ENCODE measurements at places on chromosomes 2 and 18.

- peak; percentile 93 for DNase-seq
These were observed 204.3 kb downstream of the SEPTIN10 start for GRCh38 chr2:109409321-109410038.

GRCh38 chr18:9101730-9102507, 580 bp upstream of the NDUFV2 start:
- DNase-seq: peak; percentile 73

GRCh38 chr18:36821681-36822080, 7.1 kb downstream of the TPGS2 start:
- DNase-seq: no peak

GRCh38 chr2:232465061-232465460, 9.1 kb downstream of the ALPI start:
- no peak for DNase-seq

- no peak for DNase-seq
These were observed 50.5 kb downstream of the PAX3 start for GRCh38 chr2:222248256-222248655.

- DNase-seq: no peak
These were observed 46.0 kb downstream of the CELF4 start for GRCh38 chr18:37519510-37520135.

GRCh38 chr2:9297807-9298206, 91.2 kb downstream of the ASAP2 start:
- no peak for DNase-seq

DNA sequence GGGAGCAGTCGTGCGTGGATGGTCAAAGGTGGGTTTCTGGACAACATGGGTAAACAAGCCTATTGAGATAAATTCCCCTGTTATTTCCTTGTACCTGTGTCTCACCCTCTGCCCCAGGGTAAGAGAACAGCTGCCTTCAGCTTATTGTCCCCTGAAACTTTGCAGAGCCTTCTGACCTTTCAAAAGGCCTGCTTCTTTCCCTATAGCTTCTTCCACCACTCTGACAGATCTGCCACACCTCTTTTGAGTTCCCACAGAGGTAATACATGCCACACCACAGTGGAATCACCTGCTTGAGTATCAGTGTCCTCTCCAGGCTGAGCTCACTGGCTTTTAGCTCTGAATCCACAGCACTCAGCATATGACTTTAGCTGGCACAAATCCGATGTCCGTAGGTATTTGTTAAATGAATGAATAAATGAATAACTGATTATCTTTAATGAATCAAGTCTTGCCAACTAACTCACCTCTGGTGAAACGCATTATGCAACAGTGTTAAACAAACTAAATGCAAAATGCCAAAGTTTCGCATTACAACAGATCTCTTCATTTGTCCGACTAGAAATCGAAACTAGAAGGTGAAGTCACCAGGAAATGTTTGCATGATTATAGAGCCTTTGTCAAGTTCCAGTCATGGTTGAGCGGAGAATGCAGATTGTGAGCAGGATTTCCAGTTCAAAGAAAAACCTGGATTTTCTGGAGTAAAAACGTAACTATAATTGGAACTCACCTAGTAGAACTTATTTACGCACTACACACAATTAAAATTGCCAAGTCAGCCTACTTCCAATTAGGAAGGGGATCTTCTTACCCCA, 16.4 kb downstream of the DYNAP start:
- DNase-seq: no peak
